ENCODE measurements at places on chromosomes 2 and 18.

- no peak for DNase-seq
Observed at GRCh38 chr2:120465701-120465988, 119.7 kb downstream of the INHBB start.

DNA sequence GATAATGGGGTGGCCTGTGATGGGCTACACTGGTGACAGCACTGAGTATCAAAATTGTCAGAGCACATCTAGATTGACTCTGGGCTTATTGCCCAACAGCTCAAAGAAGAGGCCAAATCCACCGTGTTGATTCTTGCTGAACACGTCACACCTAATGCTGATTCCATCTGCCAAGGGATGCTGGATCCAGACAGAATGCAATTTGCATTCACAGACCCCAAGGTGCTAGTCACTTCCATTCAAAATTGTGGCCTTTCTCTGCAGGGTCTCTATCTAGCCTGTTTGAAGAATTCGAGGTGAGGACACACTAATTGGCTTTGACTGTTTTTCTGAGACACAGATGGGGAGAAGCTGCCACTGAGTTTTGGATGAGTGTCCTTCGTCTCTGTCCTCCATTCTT, 13.5 kb upstream of the GPR39 start:
- no peak for DNase-seq

- DNase-seq, result peak; percentile 9
Observed at GRCh38 chr2:72148837-72149555, 1.3 kb upstream of the CYP26B1 start.

GRCh38 chr2:158103411-158104012, 1.8 kb downstream of the UPP2 start:
- no peak for DNase-seq

GRCh38 chr18:35634323-35634722, 52.8 kb downstream of the GALNT1 start:
- no peak for DNase-seq

DNA sequence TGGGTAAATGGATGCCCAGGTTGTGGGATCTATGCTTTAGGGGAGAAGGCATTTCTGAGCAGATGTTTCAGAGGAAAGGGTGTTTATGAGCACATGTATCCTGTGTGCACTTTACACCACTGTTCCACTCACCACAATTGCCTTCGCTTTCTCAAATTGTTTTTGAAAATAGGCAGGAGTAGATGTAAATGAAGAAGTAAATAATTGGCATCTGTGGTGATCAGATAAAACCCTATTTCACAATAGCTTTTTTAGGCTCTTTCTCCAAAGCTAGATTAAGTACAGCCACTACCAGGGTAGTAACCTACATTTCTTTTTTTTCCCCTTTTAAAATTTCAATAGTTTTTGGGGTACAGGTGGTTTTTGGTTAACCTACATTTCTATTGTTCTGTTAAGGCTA, 40.6 kb downstream of the TMEM178A start:
- DNase-seq, result no peak

- no peak for DNase-seq
Observed at GRCh38 chr18:22167091-22167470, 2.3 kb upstream of the GATA6 start.

- no peak for DNase-seq
Observed at GRCh38 chr2:172395503-172395902, 31.9 kb upstream of the ITGA6 start.

DNA sequence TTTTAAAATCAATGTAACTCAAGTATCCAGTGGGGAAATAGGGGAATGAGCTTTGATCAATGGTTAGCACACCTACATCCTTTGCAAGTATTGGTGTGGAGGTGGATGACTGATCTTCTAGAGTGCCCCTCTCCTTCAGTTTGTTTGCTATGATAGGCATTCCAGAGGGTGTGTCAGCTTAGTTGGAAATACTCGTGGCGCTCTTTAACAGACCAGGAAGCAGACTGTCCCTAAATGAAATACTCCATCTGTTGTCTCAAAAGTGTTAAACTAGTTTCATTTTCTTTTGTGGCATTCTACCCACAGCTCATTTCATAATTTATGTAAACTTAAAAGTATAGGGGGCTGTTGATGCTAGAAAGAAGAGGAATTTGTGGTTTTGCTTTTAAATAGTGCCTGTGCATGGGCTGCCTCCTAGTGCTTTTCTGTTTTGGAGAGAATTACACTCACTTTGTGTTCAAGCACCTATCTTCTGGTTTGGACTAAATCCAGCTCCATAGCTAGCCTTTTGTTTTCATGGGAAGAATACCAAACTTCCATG, 66.2 kb downstream of the STAT1 start:
- no peak for DNase-seq

DNA sequence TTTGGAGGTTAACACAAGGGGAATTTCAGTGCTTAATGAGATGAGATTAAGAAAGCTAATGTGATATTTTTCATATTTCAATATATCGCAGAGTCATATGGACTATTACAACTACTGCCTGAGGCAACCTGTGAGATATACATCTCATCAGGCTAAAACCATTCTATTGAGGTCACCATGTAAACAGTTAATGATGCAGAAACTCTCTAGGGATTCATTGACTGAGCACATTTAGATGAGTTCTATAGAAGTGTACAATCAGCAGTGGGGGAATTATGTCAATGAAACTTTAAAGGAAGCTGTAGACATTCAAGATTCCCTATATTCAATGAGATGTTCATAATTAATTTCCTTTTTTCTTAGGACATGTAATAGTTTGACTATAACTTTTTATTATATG, 687.4 kb upstream of the SYT4 start:
- DNase-seq, result no peak

GRCh38 chr2:19611491-19612332, 253.3 kb upstream of the OSR1 start:
- no peak for DNase-seq

DNA sequence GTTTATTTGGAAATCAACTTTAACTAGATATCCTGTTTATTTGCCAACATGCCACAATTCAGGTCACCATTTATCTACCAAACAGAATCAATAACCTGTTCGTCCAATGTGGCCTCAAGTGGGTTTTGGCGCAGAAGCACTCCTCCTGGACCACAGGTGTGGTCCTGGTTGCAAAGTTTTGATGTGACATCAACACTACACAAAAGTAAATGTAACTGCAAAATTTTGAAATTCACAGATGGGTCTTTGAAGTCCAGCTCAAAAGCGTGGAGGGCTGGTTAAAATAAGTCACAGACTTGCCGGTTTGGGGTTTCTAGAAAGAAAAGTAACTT, 474 bp upstream of the GCA start:
- DNase-seq, result no peak

DNA sequence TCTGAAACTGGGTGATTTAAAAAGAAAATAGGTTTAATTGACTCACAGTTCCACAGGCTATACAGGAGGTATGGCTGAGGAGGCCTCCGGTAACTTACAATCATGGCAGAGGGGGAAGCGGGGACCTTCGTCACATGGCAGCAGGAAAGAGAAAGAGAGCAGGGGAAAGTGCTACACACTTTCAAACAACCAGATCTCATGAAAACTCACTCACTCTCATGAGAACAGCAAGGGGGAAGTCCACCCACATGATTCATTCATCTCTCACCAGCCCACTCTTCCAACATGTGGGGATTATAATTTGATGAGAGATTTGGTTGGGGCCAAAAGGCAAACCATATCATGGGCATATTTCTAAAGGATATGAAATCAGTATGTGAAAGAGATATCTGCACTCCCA, 12.0 kb upstream of the ARHGAP15 start:
- no peak for DNase-seq

GRCh38 chr2:20186078-20186854, 38.7 kb downstream of the SDC1 start:
- DNase-seq, result no peak

DNA sequence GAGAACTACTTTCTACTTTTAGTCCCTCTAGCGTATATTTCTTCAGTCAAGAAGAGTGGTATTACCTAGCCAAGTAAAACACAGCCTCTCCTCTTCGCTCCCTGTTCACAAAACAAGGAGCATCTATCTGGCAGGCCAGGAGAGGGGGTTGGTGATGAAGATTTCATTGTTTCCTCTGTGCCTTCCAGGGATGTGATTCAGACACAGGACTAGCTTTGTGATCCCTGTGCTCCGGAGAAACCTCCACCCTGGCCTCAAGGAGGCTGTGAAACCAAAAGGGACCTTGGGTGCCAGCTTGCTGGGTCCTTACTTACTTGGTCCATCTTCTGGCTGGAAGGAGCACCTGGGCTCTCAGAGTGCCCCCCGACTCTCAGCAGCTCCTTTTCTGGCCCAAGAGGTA, 5.7 kb downstream of the RHOB start:
- no peak for DNase-seq

GRCh38 chr18:74256190-74256589, 35.6 kb downstream of the CYB5A start:
- no peak for DNase-seq

DNA sequence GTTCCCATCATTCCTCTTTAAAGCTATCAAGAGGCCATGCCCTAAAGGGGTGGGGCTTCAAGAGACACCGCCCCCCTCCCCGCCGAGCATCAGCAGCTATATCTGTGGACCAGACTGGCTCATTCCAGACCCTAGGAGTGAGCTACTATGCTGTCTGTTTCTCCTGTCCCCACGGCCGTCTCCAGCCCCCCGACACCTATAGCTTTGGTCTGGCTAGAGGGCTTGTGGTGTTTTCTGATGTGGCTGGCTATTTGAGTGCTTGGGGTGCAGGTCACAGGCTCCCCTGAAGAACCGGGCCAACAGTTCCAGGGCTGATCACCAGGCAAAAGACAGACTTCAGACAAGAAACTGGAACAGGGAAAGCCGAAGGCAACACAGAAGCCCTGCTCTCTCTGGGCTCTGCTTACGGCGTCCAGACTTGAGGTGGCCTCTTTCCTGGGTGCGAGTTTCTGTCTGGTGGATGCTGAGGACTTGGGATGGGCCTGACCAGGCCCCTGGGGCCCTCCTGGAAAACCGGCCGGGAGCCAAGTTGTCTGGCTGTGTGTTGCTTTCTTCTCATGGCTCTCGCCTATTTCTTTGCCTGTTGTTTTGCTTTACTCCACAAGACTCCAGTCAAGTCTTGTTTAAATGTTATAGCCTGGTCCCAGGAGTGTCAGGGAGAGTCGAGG, 83.6 kb downstream of the KLHL29 start:
- no peak for DNase-seq

DNA sequence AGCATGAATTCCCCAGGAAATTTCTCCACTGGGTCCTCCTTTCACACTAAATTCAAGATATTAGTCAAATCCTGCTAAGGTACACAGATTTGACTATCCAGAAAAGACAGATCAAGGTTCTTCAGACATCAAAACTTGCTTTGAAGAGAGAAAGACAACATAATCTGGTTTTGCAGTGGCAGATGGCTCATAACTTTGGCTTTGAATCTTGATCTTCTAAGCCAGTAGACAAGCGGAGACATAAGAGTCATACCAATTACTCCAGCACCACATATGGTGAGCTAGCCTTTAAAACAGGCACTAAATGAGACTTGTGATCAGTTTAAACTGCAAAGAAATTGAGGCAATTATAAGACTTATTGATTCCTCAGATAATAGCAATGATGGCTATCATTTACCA, 29.3 kb downstream of the PDE11A start:
- DNase-seq, result no peak

DNA sequence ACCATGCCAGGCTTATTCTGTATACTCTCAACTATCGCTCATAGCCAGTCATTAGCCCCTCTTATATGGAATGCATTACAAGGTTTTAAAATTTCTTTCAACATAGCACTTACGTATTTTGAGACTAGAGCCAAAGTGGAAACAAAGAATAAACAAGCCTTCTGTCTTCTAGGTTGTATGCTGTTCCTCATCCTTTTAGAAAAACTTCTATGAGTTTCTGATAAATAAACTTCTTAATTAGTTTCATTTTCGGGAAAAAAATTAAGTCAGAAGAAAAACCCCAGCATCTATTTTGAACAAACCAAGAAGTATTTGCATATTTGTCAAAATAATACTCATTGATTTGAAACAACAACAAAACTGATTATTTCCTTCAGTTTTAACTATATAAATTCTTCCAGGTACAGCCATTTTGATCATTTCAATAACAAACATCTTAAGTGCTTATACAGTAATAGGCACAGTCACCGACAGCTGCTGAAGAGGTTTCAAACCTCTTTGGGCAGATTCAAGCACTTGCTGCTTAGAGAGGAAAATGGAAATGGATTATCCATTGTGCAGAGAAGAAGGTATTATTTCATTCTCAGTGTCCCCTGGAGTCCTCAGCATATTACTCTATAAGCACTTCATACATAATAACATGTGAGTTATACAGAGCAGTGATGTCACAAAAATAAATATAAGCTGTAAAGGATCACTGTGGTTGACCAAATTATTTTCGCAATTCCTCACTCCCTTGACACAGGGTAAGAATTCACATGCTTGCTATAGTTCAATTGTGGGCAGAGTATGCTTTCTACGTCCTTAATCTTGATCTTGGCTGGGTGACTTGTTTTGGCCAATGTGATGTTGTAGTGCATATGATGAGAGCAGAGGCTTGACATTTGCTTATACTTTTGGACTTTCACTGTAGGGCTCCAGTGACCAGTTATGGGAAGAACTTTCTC, 833.8 kb downstream of the TRIB2 start:
- DNase-seq, result no peak

DNA sequence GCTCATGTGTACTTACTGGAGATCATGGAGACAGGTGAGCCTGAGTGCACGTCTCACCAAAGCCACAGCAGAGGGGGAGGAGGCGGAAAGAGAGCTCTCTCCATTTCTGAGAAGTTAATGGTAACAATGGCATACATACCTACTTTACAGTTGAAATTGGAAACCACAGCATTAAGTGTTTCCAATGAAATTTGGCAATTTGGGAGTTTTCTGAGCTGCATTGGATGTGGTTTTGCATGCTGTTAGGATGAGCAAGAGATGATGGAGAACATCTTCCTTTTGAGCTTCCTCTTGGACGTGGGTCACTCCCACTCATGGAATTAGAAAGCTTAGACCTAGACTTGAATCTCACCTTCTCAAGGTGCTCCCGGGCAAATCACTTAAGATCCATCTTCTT, 25.5 kb upstream of the IL37 start:
- DNase-seq, result no peak

- peak; percentile 19 for DNase-seq
Observed at GRCh38 chr2:53994818-53995808, 24.3 kb upstream of the PSME4 start.

GRCh38 chr18:63040788-63041410, 278.7 kb downstream of the BCL2 start:
- DNase-seq, result no peak

GRCh38 chr18:11951390-11951851, 29.9 kb upstream of the IMPA2 start:
- DNase-seq, result no peak

- DNase-seq, result no peak
Observed at GRCh38 chr2:119475225-119475856, 43.7 kb downstream of the TMEM37 start.

Data from central memory CD8-positive, alpha-beta T cell (primary cell).